ENCODE measurements at places on chromosomes 3 and 15.

GRCh38 chr3:149021830-149022229, 30.5 kb downstream of the GYG1 start:
- DNase-seq: no peak

- no peak for DNase-seq
Measured at GRCh38 chr3:55160241-55160983, 232.6 kb upstream of the LRTM1 start.

GRCh38 chr3:12393894-12394293, 90.4 kb upstream of the TSEN2 start:
- no peak for DNase-seq

GRCh38 chr3:100114413-100115030, at the start of gene FILIP1L:
TSS of gene FILIP1L (minus strand) at chr3:100114501.
- no peak for DNase-seq

- DNase-seq: no peak
Measured at GRCh38 chr3:38650248-38650951, 913 bp upstream of the SCN5A start.

- peak; percentile 30 for DNase-seq
Measured at GRCh38 chr3:192830291-192831110, 87.2 kb downstream of the MB21D2 start.

- peak; percentile 2 for DNase-seq
Measured at GRCh38 chr3:65953881-65954733, 84.6 kb downstream of the MAGI1 start.

GRCh38 chr3:45623846-45624245, 29.3 kb downstream of the LIMD1 start:
- no peak for DNase-seq

GRCh38 chr3:180267202-180267843, 230.6 kb upstream of the PEX5L start:
- DNase-seq: no peak

DNA sequence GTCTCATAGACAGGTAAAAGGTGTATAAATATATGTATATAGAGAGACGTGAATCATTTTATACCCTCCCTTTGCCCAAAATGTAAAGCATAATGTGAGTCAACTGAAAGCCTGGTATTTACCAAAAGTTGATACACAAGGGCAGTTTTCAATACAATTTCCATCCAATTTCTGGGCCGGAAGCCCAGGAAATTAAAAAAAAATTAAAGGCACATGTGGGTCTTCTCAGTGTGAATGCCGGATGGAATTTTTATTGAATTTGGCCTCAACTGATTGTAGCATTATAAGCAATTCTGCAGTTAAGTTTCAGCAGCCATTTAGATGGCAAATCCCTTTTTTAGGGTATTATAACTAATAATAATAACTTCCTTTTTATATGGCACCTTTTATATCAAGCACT, 3.3 kb upstream of the CNTN3 start:
- DNase-seq: no peak

DNA sequence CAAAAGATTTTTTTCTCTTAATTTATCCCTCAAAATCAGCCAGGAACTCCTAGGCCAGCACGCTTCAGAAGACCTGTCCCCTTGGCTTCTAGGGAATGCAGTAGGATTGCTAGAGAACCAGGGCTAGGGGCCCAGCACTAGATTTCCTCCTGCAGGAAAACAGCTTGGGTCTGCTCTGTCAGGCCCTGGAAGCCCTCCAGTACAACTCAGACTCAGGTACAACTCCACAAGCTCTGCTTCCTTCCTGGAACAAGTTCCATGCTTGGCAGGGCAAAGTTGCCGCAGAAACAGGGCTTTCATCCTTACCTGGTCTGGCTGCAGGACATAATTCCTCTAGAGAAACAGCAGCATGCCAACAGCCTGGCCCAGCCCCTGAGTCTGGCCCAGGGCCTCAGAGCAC, 96.1 kb upstream of the CTNNB1 start:
- DNase-seq: no peak

GRCh38 chr3:115233021-115233420, 85.9 kb upstream of the ZBTB20 start:
- no peak for DNase-seq

GRCh38 chr3:23949784-23950183, 4.7 kb downstream of the NR1D2 start:
- DNase-seq: no peak

DNA sequence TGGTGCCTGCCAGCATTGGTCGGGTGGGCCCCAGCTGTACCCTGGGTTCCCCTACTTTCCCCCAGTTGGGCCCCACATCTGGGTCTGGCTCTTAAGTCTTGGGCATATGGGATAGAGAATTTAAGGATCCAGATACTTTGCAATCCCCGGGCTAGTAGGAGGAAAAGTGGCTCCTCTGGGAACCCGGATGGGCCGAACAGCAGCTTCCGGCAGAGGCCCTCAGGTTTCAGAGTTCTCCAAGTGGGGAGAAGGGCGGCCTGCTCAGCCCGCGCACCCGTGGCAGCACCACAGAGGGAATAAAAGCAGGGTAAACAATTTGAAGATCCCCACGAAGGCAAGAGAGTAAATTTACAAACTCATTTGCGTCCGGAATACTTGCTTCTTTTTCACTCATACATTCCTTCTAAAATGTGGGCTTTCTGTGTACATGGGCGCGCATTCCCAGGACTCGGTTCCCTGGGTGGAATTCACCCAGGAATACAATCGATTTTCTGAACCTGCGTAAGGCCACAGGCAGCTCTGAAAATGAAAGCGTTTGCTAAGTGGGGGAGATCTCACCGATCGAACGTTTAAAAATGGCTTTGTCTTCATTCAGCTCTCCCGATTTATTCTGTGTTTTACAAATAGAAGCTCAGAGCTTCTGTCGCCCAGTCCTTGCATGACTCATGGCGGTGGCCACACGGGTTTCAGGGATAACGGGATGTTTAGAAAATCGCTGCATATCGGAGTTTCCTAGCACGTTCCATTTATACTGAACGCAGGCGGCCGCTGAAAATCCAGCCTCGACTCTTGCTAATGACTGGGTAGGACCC, 74.0 kb upstream of the POLG start:
- DNase-seq: no peak

- no peak for DNase-seq
Measured at GRCh38 chr15:99753066-99753465, 19.8 kb upstream of the LYSMD4 start.

GRCh38 chr15:89035658-89036057, 52.6 kb upstream of the ABHD2 start:
- no peak for DNase-seq

DNA sequence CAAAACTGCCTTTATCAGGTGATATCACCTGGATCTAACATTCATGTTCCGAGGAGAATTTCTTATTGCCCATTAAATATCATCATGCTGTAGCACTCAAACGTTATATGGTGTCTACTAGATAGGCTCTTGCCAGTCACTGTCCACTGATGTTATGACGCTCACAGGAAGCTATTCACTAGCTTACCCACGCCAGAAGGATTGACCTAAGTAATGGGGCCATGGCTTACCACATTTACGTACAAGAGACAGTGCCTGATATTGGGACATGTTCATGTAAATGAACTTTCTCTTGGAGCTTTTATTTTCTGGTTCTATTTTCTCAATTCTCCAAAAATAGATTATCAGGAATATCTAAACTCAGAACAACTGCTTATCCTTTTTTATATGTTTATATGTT, 91.7 kb upstream of the NAALADL2 start:
- no peak for DNase-seq

- DNase-seq: no peak
Measured at GRCh38 chr3:171948674-171949073, 90.7 kb upstream of the FNDC3B start.

DNA sequence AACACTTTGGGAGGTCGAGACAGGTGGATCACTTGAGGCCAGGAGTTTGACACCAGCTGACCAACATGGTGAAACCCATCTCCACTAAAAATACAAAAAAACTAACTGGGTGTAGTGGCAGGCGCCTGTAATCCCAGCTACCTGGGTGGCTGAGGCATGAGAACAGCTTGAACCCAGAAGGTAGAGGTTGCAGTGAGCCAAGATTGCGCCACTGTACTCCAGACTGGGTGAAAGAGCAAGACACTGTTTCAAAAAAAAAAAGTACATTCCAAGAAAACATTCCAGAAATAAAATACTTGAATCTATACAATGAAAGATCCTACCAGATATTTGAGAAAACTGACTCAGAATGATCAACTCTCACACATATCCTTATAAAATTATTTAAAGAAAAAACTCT, 30.4 kb downstream of the TFDP2 start:
- no peak for DNase-seq

GRCh38 chr15:22895465-22896190, 57.2 kb downstream of the NIPA2 start:
- DNase-seq: no peak

DNA sequence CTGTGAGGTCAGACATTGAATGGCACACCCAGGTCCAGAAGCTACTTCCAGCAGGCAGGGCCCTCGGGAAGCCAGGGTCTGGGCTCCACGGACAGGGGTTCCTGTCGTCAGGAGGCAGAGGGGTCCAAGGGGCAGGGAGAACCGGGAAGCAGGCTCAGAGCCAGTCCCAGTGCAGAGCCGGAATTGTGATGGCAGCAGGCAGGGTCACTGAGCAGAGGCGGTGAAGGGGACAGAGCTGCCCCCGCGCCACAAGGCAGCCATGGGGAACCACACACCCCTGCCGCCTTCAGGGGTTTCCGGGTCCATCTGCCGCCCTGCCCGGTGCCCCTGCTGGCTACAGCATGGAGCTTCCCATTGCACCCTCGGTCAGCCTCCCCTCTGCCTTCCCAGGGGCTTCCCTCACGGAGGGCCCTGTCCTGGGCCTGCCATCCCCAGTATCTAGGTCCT, 136.9 kb downstream of the NSMCE3 start:
- DNase-seq: no peak

GRCh38 chr15:78050441-78050809, 27.1 kb downstream of the TBC1D2B start:
- no peak for DNase-seq

GRCh38 chr3:158379517-158379916, 191.5 kb upstream of the MLF1 start:
- DNase-seq: no peak

- DNase-seq: no peak
Measured at GRCh38 chr3:120775411-120775810, 32.9 kb downstream of the GTF2E1 start.

DNA sequence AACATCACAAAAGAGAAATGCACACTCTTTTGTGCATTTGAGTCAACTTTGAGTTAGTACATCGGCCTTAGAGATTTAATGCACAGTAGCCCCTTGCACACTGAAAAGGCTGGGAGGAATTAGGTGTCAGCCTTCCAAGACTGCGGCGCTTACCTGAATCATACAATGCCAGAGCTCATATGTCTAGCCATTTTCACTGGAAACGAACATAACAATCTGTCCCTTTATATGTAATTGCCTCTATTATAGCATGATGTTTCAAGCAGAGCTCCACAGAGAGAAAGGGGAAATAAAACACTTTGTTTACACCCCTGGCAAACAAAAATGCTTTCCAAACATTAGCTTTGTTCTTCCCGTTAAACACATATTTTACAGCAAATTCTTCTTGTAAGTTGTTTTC, 315.7 kb upstream of the SLCO3A1 start:
- peak; percentile 38 for DNase-seq

DNA sequence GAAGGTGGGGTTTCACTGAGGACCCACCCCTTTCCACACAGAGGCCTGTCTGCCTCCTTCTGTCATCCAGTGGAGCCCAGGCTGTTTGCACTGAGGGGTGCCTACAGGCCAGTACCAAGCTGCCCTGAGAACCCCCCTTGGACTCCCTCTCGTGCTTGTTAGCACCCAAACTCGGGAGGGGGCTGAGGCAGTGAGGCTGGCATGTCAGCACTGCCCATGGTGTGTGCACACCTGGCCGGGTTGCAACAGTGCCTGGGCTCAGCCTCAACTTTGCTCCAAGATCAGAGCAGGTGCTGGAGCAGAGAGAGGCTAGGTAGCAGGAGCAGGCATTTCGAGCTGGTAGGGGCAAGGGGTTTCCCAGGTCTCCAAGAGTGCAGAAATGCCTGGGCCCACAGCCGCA, 90.0 kb downstream of the PIK3R4 start:
- DNase-seq: no peak

GRCh38 chr3:112644453-112644852, 3.5 kb upstream of the CCDC80 start:
- DNase-seq: no peak

All from NCI-H774 (cell line).